ENCODE measurements at places on chromosomes 13 and 19.
A peak's percentile ranks its signal among the peaks of the same experiment; 100 is the strongest.

- peak; percentile 48 for DNase-seq
These were observed 49.0 kb upstream of the ZNF780A start for GRCh38 chr19:40139533-40140287.

GRCh38 chr19:1235625-1236538, 1.9 kb downstream of the CBARP start:
- DNase-seq = no peak

GRCh38 chr13:49466292-49466838, 22.3 kb downstream of the SETDB2 start:
- DNase-seq = no peak

DNA sequence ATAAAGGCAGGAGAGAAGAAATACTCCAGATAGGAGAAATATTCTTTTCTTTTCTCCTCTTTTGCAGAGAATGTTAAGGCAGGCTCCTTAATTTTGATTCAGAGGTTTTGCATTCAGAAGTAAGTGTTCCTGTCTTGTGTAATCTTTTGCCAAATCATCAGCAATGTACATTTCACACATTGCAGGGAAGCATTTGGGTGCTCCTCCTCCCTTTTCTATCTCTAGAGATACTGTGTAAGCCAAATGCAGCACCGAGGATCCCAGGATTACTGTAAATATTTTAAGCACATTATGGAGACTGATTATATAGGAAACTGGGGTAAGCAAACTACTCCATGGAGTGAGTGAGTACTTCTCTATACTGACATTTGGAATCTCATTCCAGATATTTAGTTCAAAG, 7.2 kb downstream of the ATP8A2 start:
- no peak for DNase-seq

GRCh38 chr19:19232261-19232721, 20.5 kb downstream of the NCAN start:
- DNase-seq = no peak
